ENCODE measurements at places on chromosomes 12 and 14. TPM values are rescaled to one million over a fixed set of nuclear protein-coding genes. Genes with fewer than 3 reads are reported as not detected.

Gene MDM1
- 11.3 TPM for total RNA-seq

Gene LIN7A
- total RNA-seq = 18.9 TPM

Gene NPFF
- total RNA-seq = not detected

Gene GPR33
- total RNA-seq = not detected

Gene NRL
- total RNA-seq = 2.2 TPM

Gene SLC2A14
- not detected for total RNA-seq

Gene FGF23
- total RNA-seq = not detected

Gene CD69
- 0.48 TPM for total RNA-seq

Gene GUCY2C
- not detected for total RNA-seq

Gene CAPZA3
- total RNA-seq = not detected

Gene FSCB
- total RNA-seq = not detected

Gene COL2A1
- not detected for total RNA-seq

Gene TAS2R46
- 0.53 TPM for total RNA-seq

Gene PXN
- total RNA-seq = 67.8 TPM

Gene PAPLN
- total RNA-seq = 6.1 TPM

Gene CLEC4C
- not detected for total RNA-seq

Gene PA2G4
- total RNA-seq = 77.6 TPM

Gene RASSF3
- total RNA-seq = 118 TPM

Gene ALG10
- 4.7 TPM for total RNA-seq

Gene ANO2
- total RNA-seq = 9.2 TPM

Gene SLC17A8
- 0.09 TPM for total RNA-seq

Gene RHNO1
- total RNA-seq = 11.0 TPM

Gene ATL1
- 2.8 TPM for total RNA-seq

Gene NGB
- total RNA-seq = not detected

Gene C12orf54
- not detected for total RNA-seq

Gene CCDC197
- not detected for total RNA-seq

Gene DNAH10
- total RNA-seq = not detected

Gene FOXA1
- total RNA-seq = not detected

Gene KLRB1
- total RNA-seq = 0.46 TPM

Gene OR4E2
- not detected for total RNA-seq

Gene WNT5B
- 1.9 TPM for total RNA-seq

Gene SLCO1B3
- total RNA-seq = not detected

Gene PLXNC1
- 5.1 TPM for total RNA-seq
